ELR (cell line): ENCODE measurements at places on chromosomes 1 and 21.
A peak's percentile ranks its signal among the peaks of the same experiment; 100 is the strongest.

DNA sequence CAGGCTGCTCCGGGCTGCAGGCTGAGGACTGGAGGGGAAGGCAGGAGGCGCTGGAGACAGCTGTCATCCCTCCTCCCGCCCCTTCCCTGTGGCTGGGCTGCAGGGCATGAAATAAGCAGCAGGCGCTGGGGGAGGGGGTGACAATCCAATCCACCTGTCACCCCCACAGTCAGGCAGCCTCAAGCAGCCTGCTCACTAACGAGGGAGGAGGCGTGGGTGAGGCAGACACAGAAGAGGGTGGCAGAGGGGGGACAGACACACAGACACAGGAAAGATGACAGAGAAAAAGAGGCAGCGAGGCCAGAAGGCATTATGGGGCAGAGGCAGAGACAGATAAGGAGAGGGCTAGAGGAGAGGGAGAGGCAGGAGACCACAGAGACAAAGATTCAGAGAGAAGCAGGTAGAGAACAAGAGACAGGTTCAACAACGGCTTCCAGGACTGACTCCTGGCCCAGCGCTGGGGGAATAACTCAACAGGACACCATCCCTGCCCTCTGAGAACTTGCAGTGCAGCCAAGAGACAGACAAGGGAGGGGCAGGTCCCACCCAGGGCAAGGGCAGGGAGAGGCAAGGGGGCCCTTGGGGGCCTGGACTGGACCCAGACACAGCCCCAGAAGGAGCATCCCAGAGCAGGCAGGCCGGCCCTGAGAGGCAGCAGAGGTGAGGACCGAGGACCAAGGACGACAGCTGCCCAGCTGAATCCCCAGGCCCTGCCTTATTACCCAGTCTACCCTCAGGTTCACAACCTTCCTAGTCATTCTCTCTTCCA, 11.2 kb downstream of the MEF2D start:
- no peak for DNase-seq

DNA sequence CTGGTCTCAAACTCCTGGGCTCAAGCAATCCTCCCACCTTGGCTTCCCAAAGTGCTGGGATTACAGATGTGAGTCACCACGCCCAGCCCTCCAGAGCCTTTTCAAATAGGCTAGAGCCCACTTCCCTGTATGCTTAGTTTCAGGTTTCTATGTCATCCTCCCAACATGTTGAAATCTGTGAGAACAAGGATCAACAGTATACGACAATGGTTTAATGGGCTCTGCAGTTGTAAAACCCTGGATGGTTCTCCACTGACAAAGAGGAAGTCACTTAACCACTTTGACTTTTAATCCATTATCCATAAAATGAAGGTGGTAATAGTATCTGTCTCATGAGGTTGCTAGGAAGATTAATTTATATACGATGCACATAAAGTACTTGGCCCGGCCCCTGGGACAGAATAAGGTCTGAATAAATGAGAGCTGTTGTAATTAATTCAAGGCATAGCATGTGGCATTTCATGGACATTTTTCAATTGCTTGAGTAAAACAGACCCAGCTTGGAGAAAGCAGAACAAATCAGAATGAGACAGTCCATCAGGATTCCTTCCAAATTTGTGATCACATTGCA, 113.9 kb upstream of the ZNF648 start:
- DNase-seq: no peak

DNA sequence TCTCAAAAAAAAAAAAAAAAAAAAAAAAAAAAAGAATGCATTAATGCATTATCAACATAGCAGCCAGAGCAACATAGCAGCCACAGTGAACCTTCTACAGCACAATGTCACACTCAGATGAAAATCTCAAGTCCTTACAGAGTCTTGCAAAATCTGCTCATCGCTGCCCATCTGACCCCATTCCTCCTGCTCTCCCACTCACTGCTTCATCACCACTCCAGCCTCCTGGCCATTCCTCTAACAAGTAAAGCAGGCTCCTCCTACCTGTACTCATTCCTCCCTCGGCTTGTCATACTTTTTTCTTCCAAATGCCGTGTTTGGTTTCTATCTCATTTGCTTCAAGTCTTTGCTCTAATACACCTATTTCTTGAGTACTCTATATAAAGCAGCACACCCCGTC, 29.5 kb downstream of the BRINP2 start:
- DNase-seq: peak; percentile 0

GRCh38 chr1:21334214-21335087, 44.2 kb upstream of the ECE1 start:
- DNase-seq: peak; percentile 94

- DNase-seq: no peak
These were observed 318.8 kb upstream of the ZRANB2 start for GRCh38 chr1:71399594-71399993.

- DNase-seq: no peak
These were observed 27.7 kb upstream of the TTLL10 start for GRCh38 chr1:1146026-1146425.

- DNase-seq: no peak
These were observed 185.5 kb upstream of the ZC3H12A start for GRCh38 chr1:37288900-37289299.

DNA sequence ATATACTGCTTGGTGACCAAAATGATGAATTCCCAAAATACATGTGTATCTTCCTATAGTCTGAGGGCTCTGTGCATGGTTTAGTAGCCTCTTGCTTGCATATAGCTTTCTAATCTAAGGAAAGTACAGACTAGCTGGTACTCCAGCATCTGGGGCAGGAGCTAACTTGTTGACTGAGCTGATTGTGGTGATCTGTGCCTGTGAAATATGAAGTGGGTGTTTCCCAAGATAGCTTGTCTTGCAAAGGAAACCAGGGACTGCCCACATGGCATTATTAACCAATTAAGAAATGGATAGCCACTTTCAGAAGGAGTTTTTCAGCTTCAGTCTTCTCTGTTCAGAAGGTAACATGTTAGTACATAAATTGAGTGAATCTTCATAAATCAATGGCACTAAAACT, 219.8 kb downstream of the NEGR1 start:
- no peak for DNase-seq

GRCh38 chr1:235075048-235075776, 53.4 kb downstream of the TOMM20 start:
- DNase-seq: peak; percentile 96

- DNase-seq: no peak
These were observed 2.8 kb upstream of the TFF2 start for GRCh38 chr21:42353623-42354022.

GRCh38 chr21:42088658-42089057, 17.5 kb downstream of the UMODL1 start:
- no peak for DNase-seq

DNA sequence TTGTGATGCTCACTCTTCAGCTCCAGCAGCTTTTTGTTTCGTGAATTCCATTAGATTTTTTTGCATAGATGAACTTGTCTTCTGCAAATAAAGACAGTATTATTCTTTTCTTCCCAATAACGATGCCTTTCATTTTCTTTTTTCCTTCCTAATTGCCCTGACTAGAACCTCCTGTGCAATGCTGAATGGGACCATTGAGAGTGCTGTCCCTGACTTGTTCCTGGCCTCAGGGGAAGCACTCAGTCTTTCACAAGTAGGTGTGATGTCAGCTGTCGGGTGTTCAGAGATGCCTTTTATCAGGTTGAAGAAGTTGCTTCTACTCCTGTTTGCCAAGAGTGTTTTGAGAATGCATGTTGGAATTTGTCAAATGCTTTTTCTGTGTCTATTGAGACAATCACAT, 64.3 kb upstream of the ADARB1 start:
- peak; percentile 24 for DNase-seq

GRCh38 chr1:241432241-241432640, 75.2 kb upstream of the RGS7 start:
- no peak for DNase-seq

DNA sequence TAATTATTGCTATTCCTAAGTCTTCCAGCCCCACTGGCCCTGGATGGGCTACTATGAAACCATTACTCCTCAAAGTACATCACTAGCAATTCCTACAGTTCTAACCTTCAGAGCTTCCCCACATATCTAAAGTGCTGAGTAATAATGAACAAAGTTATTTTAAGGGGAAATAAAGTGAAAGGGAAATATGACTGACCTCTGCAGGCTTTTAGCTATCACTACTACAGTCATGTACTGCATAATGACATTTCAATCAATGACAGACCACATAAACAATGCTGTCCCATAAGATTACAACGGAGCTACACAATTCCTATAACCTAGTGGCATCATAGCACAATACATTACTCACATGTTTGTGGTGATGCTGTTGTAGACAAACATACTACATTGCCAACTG, 32.5 kb upstream of the ASPM start:
- DNase-seq: peak; percentile 68
